ENCODE measurements at places on chromosomes 12 and 14. TPM values are rescaled to one million over a fixed set of nuclear protein-coding genes. Genes with fewer than 3 reads are reported as not detected.

GRCh38 chr12:101902641-101903040 lies 25.3 kb downstream of the DRAM1 start:
- DNase-seq = no peak
- H3K36me3 ChIP-seq = peaks cover 7% of the 10 kb centered on the region
- no peaks in the 10 kb centered on the region for H3K4me1 ChIP-seq
- no peaks in the 10 kb centered on the region for H3K27me3 ChIP-seq

DNA sequence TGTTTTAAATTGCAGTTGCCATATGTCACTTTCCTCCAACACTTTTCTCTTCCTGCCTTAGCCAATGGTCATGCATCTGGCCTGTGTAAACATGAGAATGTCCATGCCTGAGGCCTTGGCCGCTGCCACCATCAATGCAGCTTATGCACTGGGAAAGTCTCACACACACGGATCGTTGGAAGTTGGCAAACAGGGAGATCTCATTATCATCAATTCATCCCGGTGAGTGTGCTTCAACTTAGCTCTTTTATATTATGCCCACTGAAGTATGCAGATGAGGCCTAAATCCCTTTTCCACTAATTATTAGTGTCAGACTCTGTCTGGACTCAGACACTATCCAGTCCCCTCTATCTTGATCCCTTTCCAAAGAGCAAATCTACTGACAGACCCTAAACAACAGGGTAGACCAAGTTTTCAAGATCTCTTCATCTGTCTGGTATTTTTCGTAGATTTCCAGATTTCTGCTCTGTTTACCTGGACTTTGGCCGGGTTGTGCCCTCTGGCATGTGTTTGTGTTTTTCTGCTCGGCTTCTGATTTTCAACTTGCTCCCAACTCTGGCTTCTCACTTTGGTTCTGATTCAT lies 23.2 kb downstream of the AMDHD1 start:
- no peak overlapping the region for H3K27ac ChIP-seq
- H3K27me3 ChIP-seq = no peaks in the 10 kb centered on the region
- no peak for DNase-seq

DNA sequence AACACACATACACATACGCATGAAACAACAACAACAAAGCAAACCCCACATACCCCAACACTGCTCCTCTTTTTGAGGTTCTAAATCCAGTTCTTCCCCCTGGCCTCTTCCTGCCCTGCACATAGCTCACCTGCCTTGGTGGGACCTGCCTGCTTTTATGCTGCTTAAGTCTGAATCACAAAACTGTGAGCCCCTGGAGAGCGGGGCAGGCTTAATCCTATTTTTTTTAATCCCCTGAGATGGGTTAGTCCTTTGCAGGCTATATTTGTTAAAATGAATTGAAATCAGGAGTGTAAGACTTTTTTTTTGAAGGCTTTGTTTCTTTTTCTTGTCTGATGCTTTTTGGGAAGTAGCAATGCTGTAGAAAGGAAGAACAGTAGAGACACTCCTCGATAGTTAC lies 84.6 kb upstream of the MAX start:
- no peak for DNase-seq
- no peaks in the 10 kb centered on the region for H3K36me3 ChIP-seq
- H3K4me1 ChIP-seq = no peaks in the 10 kb centered on the region

- no peak overlapping the region for H3K27ac ChIP-seq
- no peaks in the 10 kb centered on the region for H3K4me1 ChIP-seq
- no peaks in the 10 kb centered on the region for H3K27me3 ChIP-seq
- no peak overlapping the region for H3K4me3 ChIP-seq
- no peaks in the 10 kb centered on the region for H3K36me3 ChIP-seq
These were observed 111.5 kb upstream of the IFNG-AS1 start for GRCh38 chr12:67877727-67878126.

DNA sequence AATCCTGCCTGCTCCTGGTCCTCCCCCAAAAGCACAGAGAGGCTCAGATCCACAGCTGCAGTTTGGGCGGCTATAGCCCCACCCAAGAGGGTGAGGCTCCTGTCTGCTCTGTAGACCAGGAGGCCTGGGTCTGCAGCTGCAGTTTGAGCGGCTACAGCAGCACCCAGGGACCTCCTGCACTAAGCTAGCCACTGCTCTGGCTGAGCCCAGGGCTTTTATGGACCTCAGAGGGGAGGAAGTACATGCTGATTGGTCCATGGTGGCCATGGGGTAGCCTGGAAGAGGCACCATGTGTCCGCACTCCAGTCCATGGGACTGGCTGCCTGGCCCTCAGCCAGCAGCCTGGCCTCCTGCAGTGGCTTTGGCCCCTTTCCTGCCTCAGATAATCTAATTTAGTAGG lies 49.6 kb upstream of the GSC start:
- no peak overlapping the region for H3K27ac ChIP-seq
- H3K27me3 ChIP-seq = no peaks in the 10 kb centered on the region
- no peak for DNase-seq
- H3K4me3 ChIP-seq = no peak overlapping the region

DNA sequence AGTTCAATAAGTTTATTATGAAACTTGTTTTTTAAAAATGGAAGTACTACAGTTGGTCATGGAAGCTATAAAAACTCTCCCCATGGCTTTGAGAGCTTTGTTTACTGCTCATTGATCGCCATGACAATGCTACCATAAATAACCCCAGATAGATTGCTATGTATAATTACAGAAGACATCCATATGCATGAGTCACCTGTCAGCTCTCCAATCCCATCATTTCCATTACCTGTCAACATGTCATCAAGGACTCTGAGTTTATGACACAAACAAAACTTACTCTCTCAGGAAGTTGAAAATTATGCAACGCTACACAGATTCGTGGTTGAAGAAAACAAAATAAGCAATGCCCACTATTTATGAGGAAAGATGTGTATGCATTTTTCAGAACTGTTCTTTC lies 144.4 kb downstream of the SEC23A start:
- H3K36me3 ChIP-seq = no peaks in the 10 kb centered on the region
- H3K4me3 ChIP-seq = no peak overlapping the region
- DNase-seq = no peak
- H3K27me3 ChIP-seq = no peaks in the 10 kb centered on the region
- no peak overlapping the region for H3K27ac ChIP-seq
- no peaks in the 10 kb centered on the region for H3K4me1 ChIP-seq

DNA sequence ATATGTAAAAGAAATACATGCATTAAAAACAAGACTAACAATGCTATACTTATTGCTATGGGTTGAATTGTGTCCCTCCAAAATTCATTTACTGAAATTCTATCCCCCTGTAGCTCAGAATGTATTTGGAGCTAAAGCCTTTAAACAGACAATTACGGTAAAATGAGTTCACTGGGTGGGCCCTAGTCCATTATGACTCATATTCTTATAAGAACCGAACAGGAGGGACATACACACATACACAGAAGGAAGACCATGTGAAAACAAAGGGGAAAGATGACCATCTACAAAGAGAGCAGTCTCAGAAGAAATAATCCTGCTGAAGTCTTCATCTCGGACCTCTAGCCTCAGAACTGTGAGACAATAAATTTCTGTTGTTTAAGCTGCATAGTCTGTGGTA lies 77.1 kb upstream of the ANKS1B start:
- H3K27me3 ChIP-seq = no peaks in the 10 kb centered on the region
- H3K4me3 ChIP-seq = no peak overlapping the region
- H3K4me1 ChIP-seq = no peaks in the 10 kb centered on the region
- no peaks in the 10 kb centered on the region for H3K36me3 ChIP-seq
- H3K27ac ChIP-seq = no peak overlapping the region

HOXC6 gene
- not detected for polyA plus RNA-seq

GRCh38 chr12:110266381-110266960 lies 14.6 kb upstream of the ATP2A2 start:
- H3K27ac ChIP-seq = peak overlapping the region; percentile 51
- no peak overlapping the region for H3K4me3 ChIP-seq
- H3K27me3 ChIP-seq = no peaks in the 10 kb centered on the region
- no peak for DNase-seq
- no peaks in the 10 kb centered on the region for H3K36me3 ChIP-seq

- peaks cover 18% of the 10 kb centered on the region for H3K4me1 ChIP-seq
- H3K36me3 ChIP-seq = peaks cover 4% of the 10 kb centered on the region
- no peak overlapping the region for H3K4me3 ChIP-seq
- no peak for DNase-seq
- no peaks in the 10 kb centered on the region for H3K27me3 ChIP-seq
These were observed 55.7 kb downstream of the WDR20 start for GRCh38 chr14:102195446-102195845.
